HT-29 (cell line): ENCODE measurements at places on chromosomes 1 and 21. TPM values are rescaled to one million over a fixed set of nuclear protein-coding genes. Genes with fewer than 3 reads are reported as not detected.

ETV3L gene
- not detected in 2 replicates for total RNA-seq

MIXL1 gene
- total RNA-seq, result not detected in 2 replicates

IFI16 gene
- total RNA-seq, result not detected in 2 replicates

CD84 gene
- total RNA-seq, result not detected in 2 replicates

SIK1 gene
- 19.4 and 29.7 TPM in 2 replicates for total RNA-seq

KCNT2 gene
- total RNA-seq, result not detected in 2 replicates

SPATA21 gene
- total RNA-seq, result not detected in 2 replicates

GPR157 gene
- 4.4 and 4.6 TPM in 2 replicates for total RNA-seq

ADGRL2 gene
- 0.97 TPM in 1 of 2 replicates, not detected in the other for total RNA-seq

FCER1G gene
- total RNA-seq, result not detected in 2 replicates

PHLDA3 gene
- total RNA-seq, result 39.4 and 49.4 TPM in 2 replicates

ADORA1 gene
- total RNA-seq, result 0.89 TPM in 1 of 2 replicates, not detected in the other

SAMD13 gene
- total RNA-seq, result 0.43 and 0.60 TPM in 2 replicates

ADCY10 gene
- not detected in 2 replicates for total RNA-seq

ACBD3 gene
- total RNA-seq, result 20.0 and 20.5 TPM in 2 replicates

FAM43B gene
- not detected in 2 replicates for total RNA-seq

CLDN14 gene
- total RNA-seq, result not detected in 2 replicates

PPIAL4G gene
- total RNA-seq, result not detected in 2 replicates

ADAMTS5 gene
- total RNA-seq, result not detected in 2 replicates

DTL gene
- total RNA-seq, result 19.0 and 24.8 TPM in 2 replicates

NCF2 gene
- 0.34 and 1.6 TPM in 2 replicates for total RNA-seq

GNG4 gene
- total RNA-seq, result 0.13 TPM in 1 of 2 replicates, not detected in the other

CAPN9 gene
- 1.2 and 1.8 TPM in 2 replicates for total RNA-seq
